ENCODE measurements at places on chromosomes 12 and 14.

- no peak for DNase-seq
Measured at GRCh38 chr12:68627673-68628319, 17.1 kb downstream of the RAP1B start.

GRCh38 chr12:131491916-131492490, 218.9 kb upstream of the SFSWAP start:
- no peak for DNase-seq

- no peak for DNase-seq
Measured at GRCh38 chr12:52217223-52217622, 15.8 kb upstream of the KRT7 start.

DNA sequence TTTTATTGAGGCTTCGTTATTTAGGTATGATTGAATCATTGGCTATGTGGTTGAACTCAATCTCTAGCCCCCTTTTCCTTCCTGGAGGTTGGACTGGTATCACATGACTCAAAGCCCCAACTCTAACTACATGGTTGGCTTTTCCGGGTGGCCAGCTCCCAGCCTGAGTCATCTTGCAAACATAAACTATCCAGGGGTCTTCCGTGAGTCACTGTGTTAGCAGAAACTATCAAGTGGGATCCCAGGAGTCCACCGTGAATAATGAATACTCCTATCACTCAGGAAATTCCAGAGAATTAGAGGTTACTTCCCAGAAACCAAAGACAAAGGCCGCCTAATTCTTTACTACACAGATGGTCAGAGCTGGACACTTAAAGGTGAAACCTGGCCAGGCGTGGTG, 19.7 kb upstream of the PLEKHD1 start:
- peak; percentile 88 for DNase-seq

DNA sequence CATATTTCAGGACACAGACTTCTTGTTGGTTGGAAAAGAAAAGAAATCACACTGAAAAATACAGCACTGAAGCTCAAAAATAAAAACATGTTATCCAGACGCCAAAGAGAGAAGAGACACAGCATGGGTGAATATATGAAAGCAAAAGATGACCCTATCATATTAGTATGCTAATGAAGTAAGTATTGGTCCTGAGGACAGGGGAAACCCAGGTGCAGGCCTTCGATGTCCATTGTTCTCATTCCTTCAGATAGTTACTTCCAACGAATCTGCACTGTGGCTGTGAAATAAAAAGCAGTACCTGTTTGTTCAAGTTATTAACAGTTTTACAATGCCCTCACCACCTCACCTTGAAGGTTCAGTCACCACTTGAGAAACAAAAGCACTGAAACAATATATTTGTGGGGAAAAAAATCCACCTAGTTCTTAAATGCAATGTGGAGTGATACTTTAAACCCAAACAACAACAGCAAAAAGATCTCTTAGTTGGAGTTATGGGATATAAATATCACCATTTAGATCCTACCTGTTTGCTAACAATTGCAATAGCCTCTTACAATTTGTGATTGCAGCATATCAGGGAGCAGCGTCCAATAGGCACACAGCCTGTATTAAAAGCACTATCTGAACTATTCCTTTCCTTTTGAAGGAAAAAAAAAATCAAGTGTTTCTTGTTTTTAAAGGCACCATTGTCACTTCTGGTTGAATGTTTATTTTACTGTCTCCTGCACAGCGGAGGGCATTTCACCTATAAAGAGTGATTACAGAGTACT, 188.1 kb downstream of the BCAT1 start:
- DNase-seq: no peak

GRCh38 chr12:62689042-62689839, 222.6 kb downstream of the MON2 start:
- no peak for DNase-seq

DNA sequence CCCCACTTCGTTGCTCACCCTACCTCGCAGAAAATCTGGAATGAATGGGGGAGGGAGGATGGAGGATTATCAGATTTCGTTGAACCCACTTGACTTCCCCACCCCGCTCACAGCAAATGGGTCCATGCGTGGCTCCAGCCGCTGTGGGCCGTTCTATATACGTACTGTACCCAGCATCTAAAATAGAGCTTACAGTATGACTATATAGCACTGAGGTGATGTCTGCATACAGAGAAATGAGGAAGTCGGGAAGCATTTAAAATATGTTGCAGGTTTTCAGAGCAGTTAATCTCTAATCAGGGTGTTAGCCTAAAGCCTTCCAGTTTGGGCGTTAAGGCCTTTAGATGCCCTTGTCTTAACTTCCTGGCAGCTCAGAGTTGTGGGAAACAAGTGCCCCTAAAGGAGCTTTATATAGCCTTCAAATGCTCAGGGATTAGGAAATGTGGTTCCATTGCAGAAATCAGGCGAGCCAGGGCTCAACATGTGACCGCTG, 1.4 kb downstream of the BICDL1 start:
- DNase-seq: no peak

GRCh38 chr14:93230539-93230938, 23.5 kb downstream of the UBR7 start:
- DNase-seq: no peak

DNA sequence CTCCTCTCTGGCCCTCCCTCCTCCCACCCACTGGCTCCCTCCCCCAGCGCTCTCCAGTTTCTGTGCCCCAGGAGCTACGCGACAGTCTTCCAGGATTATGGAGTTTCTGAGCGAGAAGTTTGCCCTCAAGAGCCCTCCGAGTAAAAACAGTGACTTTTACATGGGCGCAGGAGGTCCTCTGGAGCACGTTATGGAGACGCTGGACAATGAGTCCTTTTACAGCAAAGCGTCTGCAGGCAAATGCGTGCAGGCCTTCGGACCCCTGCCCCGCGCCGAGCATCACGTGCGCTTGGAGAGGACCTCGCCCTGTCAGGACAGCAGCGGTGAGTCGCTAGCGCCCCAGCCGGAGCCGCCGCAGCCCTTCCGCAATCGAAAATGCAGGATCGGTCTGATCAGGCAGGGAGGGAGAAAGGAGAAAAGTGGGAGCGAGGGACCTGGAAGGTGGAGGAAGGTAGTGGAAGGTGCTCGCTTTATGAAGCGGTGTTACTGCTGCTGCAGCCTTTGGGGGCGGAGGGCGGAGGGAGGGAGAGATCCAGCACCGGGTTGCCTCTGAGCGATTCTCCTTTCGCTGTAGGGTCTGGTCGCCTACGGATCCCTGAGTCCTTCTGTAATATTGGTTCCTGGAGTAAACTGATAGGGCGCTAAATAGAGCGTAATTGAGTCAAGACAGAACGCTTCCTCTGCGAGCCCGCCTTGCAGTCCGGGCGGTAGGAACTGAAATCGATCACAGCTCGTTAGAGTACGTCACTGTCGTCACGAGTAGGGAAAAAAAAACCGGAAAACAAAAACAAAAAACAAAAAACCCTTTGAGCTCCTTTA, at the start of gene ALX1:
Gene ALX1 (plus strand): TSS at position 56 of the 819 bp plus-strand sequence. CDS start 42 bp downstream, at position 98.
- peak; percentile 58 for DNase-seq

- no peak for DNase-seq
Measured at GRCh38 chr14:39109893-39110715, 4.0 kb upstream of the GEMIN2 start.

GRCh38 chr12:57142121-57142520, 5.3 kb downstream of the LRP1-AS start:
- no peak for DNase-seq

DNA sequence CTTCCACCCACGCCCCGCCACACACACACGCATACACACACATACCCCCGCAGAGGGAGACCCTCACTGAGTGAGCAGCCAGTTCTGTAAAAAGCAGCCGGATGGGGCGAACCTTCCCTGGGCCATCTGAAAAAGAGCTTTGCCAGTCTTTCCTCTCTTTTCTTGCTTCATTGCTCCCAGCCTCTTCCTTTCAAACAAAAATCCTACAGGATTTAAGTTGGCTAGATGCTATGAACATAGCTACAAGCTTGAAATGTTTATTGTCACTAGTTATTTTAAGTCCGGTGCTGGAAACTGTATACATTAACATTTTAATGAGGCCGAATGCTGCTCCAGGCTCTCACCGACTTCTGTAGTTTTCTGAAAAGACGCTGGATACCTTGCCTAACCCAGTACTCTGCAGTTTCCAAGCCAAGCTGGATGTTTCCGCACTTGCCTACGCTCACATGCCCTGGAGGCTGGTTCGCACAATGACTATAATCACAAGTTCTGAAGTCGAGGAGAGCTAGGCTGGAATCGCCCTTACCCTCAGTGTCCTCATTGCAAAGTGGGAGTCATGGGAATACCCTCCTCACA, 39.2 kb downstream of the LTBP2 start:
- DNase-seq: no peak

DNA sequence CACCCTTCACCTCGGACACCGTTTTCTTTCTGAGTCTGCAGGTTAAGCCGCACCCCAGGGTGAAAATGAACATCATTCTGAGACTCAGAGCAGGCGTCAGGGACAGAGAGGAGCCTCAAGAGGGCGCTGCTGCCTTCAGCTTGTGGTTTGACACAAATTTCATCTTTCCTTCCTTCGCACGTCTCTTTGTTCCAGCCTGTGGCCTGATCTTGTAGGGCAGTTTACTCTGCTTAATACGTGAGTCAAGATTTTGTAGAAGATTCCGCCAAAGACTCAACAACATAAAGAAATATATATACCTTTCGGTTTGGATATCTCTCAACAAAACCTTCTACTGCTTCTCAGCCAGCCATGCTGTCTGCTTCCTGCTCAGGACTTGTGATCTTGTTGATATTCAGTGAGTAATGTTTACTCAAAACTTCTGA, 329.3 kb upstream of the OR4E1 start:
- DNase-seq: no peak

GRCh38 chr14:81829447-81829846, 295.8 kb upstream of the SEL1L start:
- no peak for DNase-seq

DNA sequence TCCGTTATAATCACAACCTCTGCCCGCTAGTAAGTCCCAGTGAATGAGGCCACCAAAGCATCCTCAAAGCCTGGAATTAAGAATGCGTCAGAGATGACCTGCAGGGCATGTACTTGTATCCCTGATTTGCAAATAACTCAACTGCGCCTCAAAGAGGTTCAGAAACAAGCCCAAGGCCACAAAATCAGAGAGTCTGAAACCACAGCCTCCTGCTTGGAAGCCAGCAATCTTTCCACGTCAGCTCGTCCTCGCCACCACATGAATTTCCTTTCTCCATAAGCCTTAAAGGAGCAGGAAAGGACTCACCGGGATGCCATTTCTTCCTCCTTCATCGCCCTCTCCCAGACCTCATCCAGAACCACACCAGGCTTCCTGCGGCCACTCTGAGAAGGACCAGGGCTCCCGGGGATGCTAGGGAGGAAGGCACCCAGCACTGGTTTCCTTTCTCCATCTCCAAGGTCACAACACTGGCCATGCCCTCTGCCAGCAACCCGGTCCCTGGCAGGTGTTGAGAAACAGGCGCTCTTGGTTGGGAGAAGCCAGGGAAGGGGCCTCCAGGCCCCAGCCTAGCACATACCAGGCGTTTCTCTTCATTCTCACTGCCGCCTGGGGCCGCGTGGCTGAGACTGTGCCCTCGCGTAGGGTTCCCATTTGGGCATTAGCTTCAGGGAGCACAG, 191.2 kb upstream of the DIO3 start:
- DNase-seq: no peak

DNA sequence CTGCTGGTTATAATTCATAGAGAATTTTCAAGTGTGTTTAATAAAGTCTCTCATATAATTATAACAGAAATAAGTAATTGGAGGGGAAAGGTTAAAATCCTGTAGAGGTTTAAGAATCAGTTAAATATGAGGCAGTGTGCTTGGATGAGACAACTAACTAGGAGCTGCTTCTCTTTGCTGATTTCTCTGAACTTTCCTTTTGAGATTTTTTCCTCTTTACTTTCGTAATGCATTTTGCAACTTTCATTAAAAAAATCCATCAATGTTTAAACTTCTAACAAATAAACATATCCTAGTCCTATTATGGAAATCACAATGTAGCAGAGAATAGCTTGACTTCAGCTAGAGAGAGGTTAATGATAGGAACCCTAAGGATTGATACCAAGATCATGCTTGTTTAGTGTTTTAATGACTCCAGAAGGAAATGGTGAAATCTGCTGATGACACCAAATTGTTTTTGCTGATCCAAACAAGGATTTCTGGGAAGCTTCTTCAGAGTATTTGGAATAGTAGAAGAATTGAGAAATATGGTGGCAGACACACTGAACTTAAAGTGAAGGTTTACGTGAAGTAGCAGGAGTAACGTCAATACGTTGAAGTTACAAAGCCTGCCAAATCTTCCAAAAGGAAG, 122.6 kb downstream of the RAD51B start:
- no peak for DNase-seq

DNA sequence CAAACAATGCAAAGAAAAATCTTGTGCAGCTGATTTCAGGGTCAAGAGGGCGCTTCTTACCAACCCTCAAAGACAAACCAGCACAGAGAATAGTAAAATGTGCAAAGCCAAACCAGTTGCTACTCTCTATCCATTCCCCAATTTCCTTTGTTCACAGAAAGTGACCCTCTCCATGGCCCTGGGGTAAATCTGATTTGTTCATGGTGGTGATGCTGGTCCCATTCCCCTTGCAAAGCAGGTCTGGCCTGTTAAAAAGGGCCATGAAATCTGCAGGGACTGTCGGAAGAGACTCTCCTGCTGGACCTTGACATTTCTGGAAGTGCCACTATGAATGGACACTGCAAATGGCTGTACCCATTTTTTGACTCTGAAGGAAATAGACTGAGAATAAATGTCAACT, 113.5 kb downstream of the HMGA2 start:
- DNase-seq: no peak

DNA sequence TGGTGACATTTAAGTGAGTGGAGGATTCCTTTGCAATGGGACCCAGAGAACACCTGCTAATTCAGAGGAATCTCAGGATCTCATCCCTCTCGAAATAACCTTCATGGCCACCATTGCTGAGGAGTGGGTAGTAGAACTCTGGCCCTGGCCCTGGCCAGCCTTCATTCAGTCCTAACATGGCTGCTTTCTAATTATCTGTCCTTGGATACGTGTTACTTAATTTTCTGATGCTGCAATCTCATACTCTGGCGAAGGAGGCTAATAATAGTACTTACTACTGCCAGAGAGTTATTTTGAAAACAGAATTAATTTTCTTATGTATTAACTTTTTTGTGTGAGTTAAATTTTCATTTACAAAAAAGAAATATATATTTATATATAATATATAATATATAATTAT, 12.1 kb upstream of the COX6A1 start:
- DNase-seq: no peak

DNA sequence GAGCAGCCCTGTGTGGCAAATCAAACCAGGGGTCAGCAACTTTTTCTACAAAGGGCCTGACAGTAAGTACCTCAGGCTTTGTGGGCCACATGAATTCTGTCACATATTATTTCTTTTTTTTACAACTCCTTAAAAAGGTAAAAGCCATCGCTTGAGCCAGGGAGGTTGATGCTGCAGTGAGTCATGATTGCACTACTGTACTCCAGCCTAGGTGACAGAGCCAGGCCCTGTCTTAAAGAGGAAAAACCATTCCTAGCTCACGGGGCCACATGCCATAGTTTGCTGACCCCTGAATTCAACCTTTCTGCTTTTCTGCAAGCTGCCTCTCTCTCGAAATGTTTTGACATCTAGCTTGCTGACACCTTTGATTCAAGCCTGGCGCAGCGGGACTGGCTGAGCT, 55.1 kb upstream of the CORO1C start:
- DNase-seq: no peak

GRCh38 chr14:93017301-93017797, 94.4 kb downstream of the CHGA start:
- no peak for DNase-seq

All from fibroblast of skin of abdomen (primary cell).